ENCODE measurements at places on chromosomes 12 and 14.

- DNase-seq: no peak
Measured at GRCh38 chr14:91377700-91378652, 39.6 kb downstream of the CCDC88C start.

GRCh38 chr14:79825046-79825521 lies 386.2 kb downstream of the DIO2 start:
- DNase-seq: no peak

DNA sequence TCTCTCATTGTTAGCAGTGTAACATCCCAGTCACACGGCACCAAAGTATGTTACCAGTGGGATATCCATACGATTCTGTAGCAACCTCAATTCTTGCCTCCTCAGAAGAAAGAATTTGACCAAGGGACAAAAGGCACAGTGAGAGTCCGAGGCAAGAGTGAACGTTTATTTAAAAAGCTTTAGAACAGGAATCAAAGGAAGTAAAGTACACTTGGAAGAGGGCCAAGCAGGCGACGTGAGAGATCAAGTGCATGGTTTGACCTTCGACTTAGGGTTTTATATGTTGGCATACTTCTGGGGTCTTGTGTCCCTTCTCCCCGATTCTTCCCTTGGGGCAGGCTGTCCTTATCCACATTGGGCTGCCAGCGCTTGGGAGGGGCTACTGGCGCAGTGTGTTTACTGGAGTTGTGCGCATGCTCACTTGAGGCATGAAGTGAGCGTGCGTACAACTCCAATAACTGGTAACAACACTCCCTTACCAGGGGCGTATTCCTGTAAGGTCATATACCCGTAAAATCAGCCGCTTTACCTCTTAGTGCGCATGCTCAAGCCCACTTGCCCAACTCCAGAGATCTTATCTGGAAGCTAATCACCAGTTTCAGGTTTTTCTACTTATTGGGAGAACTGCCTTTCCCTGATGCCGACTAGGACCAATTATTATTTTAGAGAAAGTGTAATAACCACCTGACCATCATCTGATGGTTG lies 71.7 kb downstream of the FAR2 start:
- DNase-seq: no peak

DNA sequence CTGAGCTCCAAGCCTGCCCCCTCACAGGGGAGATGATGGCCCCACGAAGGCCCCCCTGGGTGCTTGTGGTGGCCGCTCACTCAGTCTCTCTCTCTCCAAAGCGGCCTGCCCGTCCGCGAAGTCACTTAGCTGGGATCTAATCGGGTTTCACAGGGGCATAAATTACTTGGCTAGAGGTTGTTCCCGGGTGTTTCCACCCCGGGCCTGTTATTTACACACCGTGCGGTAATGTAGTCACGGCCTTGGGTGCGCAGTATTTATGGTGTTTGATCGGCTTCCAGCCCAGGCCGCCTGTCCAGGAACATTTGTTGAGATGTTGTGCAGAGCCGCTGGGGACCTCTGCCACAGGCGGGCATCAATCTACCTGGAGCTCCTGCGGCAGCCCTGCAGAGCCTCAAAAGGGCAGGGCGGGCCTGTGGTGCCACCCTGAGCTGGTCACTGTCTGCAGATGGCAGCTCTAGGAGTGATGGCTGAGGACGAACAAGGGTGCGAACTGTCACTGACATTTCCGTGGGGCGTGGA lies 91.2 kb downstream of the KIF26A start:
- DNase-seq: no peak

DNA sequence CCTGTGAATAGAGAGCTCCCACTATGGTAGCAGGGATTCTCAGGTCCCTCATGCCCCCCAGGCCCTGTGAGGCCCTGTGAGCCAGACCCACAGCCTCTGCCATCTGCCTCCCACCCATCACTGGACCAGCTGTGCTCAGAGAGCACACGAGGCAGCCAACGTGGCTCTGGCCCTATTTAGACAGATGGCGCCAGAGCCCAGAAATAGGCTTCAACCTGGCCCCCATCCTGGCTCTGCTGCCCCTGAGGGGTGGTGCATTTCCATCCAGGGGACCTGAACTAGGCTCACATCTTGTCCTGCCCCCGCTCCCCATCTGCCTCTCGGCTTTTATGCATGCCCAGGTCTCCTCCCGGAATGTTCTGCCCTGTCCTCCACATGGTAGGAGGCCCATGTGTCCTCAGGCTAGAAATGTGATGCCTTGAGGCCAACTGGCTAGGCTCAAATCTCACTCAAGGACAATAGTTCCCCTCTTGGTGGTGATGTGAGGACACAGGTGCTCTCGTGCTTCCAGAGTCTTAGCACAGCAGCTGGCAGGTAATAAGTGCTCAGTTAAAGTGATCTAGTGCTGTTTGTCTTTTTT lies 18.9 kb downstream of the TMEM63C start:
- DNase-seq: no peak

DNA sequence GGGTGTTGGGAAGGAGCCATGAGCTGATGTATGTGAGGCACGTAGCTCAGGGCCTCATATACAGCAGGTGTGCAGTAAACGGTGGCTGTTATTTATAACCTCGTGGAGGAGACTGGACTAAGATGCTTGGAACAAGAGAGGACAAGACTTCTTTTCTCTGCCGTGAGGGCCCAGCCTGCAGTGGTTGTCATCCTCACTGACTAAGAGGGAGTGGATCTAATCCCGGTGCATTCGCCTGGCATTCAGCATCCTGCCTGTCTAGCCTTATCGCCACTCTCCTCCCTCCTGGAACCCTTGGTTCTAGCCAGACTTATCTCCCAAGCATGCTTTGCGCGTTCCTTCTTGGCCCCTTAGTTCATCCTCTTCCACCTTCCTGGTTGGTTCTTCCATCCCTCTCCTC lies 3.9 kb downstream of the TSPAN9 start:
- DNase-seq: no peak

- no peak for DNase-seq
Measured at GRCh38 chr12:75994069-75994740, 37.4 kb downstream of the PHLDA1 start.

- no peak for DNase-seq
Measured at GRCh38 chr12:97752129-97752528, 289.5 kb downstream of the RMST start.

- DNase-seq: no peak
Measured at GRCh38 chr12:91515944-91516694, 333.5 kb upstream of the DCN start.

DNA sequence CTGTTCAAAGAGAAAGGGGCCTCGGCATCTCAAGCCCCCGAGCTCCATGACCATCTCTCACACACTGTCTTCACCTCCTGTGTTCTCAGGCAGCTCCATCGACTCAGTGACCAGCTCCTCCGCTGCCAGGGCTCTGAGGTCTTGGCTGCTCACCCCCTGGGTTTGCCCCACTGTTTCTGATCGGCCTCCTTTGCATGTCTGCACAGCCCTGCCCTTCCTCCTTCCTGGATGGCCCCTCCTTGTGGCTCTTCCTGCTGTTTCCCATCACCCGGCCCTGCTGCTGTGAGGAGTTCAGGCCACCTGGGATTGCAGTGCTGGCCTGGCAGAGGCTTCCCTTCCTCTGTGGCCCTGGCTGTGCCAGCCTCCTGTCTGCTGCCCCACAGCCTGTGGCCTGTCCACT lies 38.1 kb upstream of the PIWIL1 start:
- no peak for DNase-seq

GRCh38 chr14:60544659-60545058 lies 35.7 kb downstream of the SIX6 start:
- DNase-seq: no peak

- no peak for DNase-seq
Measured at GRCh38 chr14:77000340-77001270, 27.9 kb downstream of the IRF2BPL start.

- no peak for DNase-seq
Measured at GRCh38 chr14:37246427-37246829, 48.7 kb downstream of the MIPOL1 start.

DNA sequence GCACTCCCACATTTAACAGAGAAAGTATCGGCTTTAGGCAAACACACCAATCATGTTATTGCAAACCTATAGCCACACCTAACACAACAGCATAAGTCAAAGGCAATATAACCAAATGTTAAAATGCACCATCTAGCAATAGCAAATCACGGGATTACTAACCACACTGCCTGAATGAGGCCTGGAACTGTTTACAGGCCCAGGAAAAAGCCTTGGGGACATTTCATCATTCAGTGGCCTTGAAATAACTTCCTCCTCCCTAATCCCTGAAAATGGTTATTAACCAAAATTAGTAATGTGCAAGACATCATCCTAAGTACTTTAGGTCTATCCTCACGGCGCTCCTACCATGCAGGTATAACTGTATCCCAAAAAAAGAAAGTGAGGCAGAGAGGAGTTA lies 2.3 kb downstream of the GALC start:
- DNase-seq: no peak

GRCh38 chr12:65999564-66000280 lies 130.8 kb downstream of the LLPH start:
- no peak for DNase-seq

GRCh38 chr12:124032265-124032886 lies 59.4 kb downstream of the ZNF664 start:
- DNase-seq: no peak

DNA sequence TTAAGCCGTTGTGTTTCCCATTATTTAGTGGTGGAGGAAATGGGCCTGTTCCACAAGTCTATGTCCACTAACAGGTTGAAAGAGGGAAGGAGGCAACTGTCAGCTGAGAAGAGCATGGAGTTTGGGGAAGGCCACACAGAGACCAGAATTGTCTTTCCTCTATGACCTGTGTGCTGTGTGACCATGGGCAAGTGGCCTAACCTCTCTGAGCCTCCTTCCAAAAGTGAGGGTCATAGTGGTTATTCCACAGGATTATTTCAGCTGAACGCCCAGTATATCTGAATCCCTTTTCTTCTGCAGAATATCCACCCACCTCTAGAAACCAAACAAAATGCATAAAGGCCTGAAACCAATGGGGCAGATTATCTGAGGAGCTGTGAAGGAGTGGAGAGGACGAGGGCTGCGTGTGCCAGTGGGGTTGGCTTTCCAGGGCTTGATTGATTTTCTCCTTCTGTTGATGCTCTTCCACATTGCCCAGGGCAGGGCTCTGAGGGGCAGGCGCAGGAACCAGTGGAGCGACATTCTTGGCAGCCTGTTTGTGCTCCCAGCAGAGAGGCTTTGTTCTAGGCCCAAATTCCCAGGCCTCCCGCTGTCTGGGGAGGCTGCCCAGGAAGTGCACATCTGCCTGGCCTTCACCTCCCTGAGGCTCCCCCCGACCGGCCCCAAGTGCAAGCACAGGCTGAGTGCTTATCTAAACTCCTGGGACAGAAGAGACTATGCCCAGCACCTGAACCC lies 452.7 kb downstream of the BCL11B start:
- no peak for DNase-seq

DNA sequence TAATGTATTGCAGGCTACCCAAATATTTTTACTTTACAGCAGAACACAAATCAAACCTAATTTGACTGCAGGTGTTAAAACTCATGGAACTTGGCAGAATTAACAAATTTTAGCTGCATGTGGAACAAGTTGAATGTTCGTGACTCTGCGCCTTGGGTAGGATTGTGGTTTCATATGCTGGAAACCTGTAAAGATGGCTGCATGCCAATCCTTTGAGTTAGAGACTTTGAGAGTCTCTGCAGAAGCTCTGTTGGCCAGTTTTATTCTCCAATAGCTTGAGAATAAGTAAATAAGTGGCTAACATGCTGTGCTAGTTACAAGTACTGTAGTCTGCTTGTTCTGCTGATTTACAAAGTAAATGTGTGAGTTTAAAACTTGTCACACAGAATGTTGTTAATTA lies 77.8 kb downstream of the PDE6H start:
- no peak for DNase-seq

- DNase-seq: no peak
Measured at GRCh38 chr14:96272777-96273473, 16.9 kb downstream of the BDKRB1 start.

DNA sequence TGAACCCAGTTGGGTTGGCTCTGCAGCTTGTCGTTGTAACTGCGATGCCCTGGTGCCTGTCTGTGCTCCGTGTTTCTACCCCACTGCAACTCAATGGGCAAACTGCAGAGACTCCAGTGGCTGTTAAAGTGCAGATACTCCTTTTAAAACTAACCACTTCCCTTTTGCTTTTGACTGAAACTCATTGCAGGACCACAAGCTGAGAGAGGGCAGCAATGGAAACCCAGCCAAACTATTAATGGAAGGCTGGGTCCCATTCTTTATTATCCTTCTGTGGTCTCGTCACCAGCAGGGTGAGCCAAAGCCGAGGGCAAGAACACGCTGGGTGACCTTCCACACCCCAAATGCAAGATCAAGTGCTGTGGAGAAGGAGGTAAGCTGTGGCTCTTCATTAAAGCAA lies 910.4 kb downstream of the VRK1 start:
- no peak for DNase-seq

DNA sequence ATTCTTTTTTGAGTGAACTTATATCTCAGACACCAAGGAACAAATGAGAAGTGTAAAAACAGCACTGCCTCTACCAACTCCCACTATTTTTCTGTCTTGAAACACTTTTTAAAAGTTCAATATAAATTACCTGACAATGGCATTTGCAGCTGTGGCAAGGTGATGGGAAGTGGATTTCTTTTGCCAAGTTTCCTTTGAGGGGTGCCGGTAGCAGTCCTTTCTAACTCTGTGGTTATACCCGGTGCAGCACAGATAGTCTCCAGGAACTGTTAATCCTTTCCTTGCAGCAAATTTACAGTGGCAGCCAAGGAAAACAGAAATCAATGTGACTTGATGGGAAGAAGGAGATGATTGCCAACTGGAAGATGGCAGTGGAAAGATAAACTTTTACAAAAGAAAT lies 243.7 kb downstream of the BCAT1 start:
- no peak for DNase-seq

DNA sequence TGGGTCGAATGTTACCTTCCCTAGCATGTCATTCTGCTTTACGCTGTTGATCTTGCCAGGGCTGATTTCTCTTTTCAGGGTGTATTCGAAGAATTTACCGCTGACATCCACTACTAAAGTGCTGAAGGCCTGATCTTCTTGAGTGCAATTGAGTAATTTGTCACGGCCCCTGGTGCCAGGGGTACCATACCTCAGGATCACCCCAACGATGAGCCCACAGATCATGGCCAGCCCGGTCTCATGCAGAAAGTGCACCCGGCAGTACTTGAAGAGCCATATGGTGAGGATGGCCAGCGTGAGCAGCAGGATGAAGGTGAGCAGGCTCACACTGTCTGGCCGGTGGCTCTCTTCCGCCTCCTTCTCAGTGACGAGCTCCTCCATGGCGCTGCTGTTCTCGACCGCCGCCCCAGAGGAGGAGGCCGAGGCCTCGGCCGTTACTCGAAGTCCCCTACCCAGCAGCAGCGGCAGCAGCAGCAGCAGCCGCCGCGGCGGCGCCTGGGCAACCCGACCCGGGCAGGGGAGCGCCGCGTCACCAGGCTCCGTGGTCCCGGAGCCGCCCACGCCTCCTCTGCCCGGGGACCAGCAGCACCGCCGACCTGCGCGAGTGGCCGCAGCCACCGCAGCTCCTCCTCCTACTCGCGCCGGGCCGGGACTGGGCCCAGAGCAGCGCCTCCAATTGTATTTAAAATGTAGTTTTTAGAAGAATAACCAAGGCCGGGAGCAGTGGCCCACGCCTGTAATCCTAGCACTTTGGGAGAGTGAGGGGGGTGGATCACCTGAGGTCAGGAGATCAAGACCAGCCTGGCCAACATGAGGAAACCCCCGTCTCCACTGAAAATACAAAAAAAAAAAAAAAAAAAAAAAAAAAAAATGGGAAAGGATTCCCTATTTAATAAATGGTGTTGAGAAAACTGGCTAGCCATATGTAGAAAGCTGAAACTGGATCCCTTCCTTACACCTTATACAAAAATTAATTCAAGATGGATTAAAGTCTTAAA lies 58.5 kb upstream of the TMPO start:
- no peak for DNase-seq

Data from stimulated activated CD8-positive, alpha-beta memory T cell treated with anti-CD3 and anti-CD28 coated beads, Interleukin-4, amount 100 ng/mL, for 1 hour (primary cell).